Left ventricle myocardium inferior (tissue), 1 donor: ENCODE measurements at places on chromosomes 16 and 17. TPM values are rescaled to one million over a fixed set of nuclear protein-coding genes. Genes with fewer than 3 reads are reported as not detected.
A peak's percentile ranks its signal among the peaks of the same experiment; 100 is the strongest.

GRCh38 chr17:41785859-41786226 lies 668 bp downstream of the JUP start:
- H3K4me3 ChIP-seq = peak overlapping the region; percentile 88
- H3K36me3 ChIP-seq = no peaks in the 10 kb centered on the region
- H3K27ac ChIP-seq = peak overlapping the region; percentile 97
- DNase-seq = no peak
- no peaks in the 10 kb centered on the region for H3K27me3 ChIP-seq

GRCh38 chr16:9847146-9847545 lies 335.1 kb downstream of the GRIN2A start:
- no peaks in the 10 kb centered on the region for H3K36me3 ChIP-seq
- no peak overlapping the region for H3K27ac ChIP-seq
- H3K27me3 ChIP-seq = no peaks in the 10 kb centered on the region
- H3K4me3 ChIP-seq = no peak overlapping the region
- no peaks in the 10 kb centered on the region for H3K4me1 ChIP-seq
- DNase-seq = no peak

- no peak for DNase-seq
- H3K4me1 ChIP-seq = peaks cover 67% of the 10 kb centered on the region
- H3K27me3 ChIP-seq = no peaks in the 10 kb centered on the region
- H3K36me3 ChIP-seq = peaks cover 8% of the 10 kb centered on the region
- H3K4me3 ChIP-seq = peak overlapping the region; percentile 97
- H3K27ac ChIP-seq = peak overlapping the region; percentile 98
These were observed 594 bp downstream of the MAPK8IP3 start for GRCh38 chr16:1706386-1707192.

Gene SAMD14
- total RNA-seq = 1.6 TPM

Gene CIBAR2
- not detected for total RNA-seq

Gene SMIM36
- total RNA-seq = not detected

Gene PGAP6
- 30.4 TPM for total RNA-seq

Gene SDR42E1
- total RNA-seq = 0.52 TPM

Gene TP53TG3D
- total RNA-seq = 0.80 TPM
